DMS53 (cell line): ENCODE measurements at places on chromosomes 7 and 10.

DNA sequence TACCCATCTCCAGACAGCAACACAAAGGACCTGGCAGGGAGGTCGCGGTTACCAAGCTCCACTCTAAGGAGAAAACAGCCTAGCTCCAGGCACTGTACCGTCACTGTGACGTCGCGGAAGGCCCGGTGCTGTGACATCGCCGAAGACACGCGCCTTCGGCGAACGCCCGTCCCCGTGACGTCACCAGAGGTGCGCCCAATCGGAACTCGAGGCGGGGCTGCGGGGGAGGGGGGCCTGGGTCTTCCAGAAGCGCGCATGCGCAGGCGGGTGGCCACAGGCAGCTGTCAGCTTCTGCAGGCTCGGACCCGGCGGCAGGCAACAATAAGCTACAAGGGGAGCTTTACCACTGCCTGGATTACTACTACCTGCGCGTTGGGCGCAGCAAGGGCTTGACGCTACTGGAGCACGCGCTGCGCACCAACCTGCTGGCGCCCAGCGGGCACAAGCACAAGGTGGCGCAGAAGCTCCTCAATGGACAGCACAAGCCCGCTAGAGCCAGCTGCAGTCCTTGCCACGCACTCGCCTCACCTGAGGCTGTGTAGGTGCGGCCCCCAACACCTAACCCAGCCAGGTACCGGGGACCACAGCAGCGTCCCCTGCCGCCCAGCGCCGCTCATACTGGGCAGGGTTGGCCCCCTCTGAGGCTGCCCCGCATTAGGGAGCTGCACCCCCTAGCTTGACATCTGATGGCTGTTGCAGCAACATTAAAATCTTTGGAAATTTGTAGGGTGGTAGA, 208.4 kb downstream of the TPST1 start:
- peak; percentile 100 for DNase-seq

DNA sequence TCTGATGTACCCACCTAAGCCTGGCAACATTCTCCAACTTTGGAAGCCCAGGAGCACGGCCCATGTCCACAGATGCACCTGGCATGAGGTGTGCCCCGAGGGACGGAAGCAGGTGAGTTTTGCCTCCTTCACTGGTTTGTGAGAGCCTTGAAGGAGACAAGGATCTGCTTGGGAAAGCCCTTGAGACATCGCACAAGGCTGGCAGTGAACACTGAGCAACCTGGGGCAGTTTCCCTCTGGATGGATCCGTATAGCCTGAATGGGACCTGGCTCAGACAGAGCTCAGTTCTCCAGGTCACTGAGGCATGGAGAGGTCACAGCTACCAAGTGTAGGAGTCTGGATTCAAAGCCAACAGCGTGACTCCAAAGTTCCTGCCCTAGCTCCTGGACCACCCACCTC, 8.8 kb upstream of the NUPR2 start:
- DNase-seq: no peak

DNA sequence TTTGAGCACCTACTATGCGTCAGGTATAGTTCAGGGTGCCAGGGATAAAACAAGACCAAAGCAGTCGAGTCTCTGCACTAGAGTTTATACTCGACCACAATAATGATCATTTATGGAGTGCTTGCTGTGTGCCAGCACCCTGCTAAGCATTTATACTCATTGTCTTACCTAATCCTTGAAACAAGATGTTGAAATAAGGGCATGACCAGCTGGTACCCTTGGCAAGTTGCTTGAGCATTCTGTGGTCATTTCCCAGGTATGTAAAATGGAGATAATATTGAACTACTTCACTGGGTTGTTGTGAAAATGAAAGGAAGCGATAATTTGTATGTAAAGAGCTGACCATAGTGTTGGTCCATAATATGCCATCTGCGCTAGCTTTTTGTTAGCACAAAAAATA, 185.4 kb downstream of the CYP26A1 start:
- no peak for DNase-seq

DNA sequence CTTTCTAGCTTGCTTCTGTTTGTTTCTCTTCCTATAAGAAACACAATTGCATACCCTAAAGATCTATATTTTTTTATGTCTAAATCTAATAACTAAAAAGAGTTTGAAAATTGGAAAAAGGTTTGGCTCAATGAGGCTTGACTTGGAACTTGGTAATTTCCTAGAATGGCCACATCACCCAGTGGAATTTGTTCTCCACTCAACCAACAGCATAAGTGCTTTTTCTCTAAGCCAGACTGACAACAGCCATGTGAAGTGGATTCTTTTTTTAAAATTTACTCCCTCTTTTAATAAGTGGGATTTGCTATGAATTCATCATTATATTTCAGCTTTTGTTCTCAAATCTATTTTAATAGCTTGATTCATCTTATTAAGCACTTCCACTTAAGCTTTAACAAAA, 33.8 kb downstream of the GBF1 start:
- DNase-seq: peak; percentile 21

- peak; percentile 96 for DNase-seq
These were observed 135.8 kb downstream of the CAMK1D start for GRCh38 chr10:12484941-12485805.

- DNase-seq: no peak
These were observed 18.3 kb upstream of the ELMO1 start for GRCh38 chr7:37467002-37467401.

GRCh38 chr7:127359011-127359410, 33.5 kb downstream of the ZNF800 start:
- no peak for DNase-seq

GRCh38 chr10:24711465-24711864, 12.2 kb downstream of the ARHGAP21 start:
- DNase-seq: no peak

DNA sequence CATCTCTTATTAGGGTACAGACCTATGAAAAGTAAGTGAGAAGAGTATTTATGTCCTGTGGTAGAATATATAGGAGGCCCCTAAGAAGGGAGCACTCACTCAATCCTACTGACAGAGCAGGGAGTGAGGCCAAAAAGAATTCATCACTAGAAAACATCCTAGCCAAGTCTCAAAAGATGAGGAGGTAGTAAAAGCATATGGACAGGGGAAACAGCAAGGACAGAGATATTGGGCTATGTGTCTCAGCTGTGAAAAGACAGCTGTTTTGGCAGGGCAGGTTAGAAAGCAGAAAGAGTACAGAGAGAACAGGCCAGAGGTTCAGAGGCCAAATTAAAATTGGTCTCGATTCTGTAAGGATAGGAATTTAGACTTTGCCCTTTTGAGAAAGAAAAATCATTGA, 548.3 kb upstream of the ANKRD30A start:
- no peak for DNase-seq

GRCh38 chr10:119541046-119541445, 1.5 kb downstream of the RGS10 start:
- no peak for DNase-seq

- no peak for DNase-seq
These were observed 97.2 kb upstream of the SEMA3A start for GRCh38 chr7:84291756-84292155.

- no peak for DNase-seq
These were observed 39.9 kb upstream of the EFCAB10 start for GRCh38 chr7:105621176-105621575.

DNA sequence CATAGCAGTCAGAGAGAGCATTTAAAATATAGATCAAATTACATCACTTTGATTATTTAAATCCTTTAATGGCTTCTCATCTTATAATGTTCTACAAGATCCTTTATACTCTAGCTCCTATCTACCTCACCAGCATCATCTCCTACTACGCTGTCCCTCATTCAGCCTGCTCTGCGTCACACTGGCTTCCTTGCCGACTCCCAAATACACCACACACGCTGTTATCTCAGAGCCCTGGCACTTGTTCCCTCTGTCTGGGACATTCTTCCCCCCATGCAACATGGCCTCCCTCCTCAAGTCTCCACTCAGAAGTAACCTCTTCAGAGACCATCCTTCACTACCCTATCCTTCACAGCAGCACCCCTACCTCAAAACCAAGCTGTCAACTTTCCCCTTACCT, 46.7 kb downstream of the RNLS start:
- no peak for DNase-seq

GRCh38 chr7:81990395-81990794, 220.5 kb upstream of the HGF start:
- DNase-seq: no peak

DNA sequence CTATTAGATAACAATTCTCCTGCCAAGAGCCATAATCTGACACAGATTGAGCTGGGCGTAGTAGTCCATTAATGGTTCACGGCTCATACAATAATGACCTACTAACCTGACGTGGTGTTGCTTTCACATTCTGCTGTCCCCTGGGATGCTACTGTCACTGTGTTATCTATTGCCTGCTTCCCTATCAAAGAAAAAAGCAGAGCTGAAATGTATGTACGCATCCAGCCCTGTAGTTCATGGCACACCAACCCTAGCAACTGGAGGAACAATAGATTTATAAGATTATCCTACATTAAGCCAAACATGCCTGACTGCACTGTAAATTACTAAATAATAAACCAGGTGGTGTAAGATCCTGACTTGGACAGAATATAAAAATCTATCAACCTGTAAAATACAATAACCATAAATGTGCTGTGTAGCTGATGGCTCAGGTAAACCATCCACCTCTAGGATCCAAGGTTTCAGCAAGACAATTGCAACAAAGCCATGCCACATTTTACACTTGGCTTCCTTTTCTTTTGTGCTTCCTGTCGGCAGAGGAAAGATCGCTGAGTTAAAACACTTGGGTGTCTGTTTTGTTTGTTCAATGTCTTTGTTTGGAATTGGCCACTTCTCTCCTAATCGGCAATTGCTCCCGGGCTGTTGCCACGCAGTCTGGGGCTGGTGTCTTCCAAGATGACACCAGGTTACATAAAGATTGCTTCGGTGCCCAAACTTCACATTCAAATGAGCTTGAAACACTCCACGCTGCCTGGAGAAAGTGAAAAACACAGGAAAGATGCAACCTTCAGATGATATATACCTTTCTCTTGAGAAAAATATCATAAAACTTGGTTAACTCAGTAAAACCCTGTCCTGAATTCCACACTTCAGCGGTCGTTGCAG, 143.9 kb upstream of the MGMT start:
- no peak for DNase-seq

- DNase-seq: peak; percentile 21
These were observed 1.8 kb upstream of the NUB1 start for GRCh38 chr7:151339651-151340382.

DNA sequence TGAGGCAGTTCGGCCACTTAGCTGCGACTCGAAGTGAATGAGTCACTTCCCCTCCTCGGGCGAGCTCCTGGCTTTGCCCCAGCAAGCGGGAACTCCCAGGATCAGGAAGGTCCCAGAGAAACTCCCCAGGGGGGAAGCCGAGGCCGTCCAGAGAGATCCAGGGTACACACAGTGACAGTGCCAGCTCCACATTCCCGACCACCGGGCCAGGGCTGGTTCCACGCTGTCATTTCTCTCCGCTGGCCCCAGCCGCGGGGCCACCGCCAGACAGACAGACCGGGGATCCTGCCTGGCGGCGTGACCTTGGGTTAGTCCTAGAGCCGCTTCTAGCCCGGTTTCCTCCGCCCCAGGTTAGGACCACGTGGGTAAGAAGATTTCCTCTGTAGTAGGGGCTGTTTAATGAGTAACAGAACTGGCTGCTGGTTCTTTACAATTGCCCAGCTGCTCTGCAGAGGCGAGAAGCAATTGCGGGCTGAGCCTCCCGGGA, 463 bp upstream of the UPP1 start:
- DNase-seq: peak; percentile 97
